ENCODE measurements at places on chromosomes 7 and 10.

DNA sequence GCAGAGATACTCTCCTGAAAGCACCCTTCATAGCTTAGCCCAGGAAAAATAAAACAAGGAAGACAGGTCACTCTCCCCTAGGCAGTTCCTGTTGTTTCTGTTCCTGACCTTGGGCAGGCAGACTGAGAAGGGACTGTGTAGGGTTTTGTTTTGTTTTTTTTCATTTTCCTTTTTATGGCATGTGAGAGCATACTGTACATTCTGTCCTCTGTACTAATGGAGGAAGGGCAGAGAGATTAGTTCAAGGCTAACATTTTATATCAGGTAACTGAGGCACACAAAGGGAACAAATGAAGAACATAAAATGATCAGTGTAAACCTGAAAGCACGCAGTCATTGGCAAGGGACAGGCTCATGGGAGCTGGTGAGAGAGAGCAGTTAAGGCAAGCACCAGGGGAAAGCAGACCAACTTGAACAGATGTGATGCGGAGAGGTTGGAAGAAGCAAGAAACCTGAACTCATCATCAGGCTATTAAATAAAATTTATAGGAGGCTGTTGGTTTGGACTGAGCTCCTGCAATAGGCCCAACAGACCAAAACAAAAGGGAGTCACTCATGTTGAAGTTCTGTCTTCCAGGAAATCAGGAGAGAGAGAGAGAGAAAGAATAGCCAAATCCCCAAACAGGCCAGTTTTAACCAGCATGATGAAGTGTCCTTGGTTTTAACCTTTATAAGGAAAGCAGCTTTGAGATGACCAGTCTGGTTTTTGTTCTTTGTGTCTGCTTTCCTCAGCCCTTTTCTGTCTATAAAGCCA is 34.1 kb upstream of the PDCD4 start:
- DNase-seq, result no peak

DNA sequence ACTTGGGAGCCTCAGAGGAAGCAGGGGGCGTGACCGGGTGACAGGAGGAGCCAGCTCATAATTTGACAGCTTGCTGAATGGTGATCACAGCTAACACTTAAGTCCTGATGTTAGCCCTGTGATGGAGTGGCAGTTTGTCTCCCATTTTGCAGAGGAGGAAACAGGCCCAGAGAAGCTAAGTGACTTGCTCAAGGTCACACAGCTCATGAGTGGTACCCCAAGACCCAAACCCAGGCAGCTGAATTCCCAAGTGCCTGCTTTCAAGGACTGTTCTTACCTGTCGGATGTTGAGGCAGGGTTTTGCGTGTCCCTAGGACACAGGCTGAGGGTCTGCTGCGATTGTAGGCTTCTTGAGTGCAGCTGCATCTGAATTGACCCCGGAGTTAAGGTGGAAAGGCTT is 51.7 kb downstream of the PALD1 start:
- no peak for DNase-seq

DNA sequence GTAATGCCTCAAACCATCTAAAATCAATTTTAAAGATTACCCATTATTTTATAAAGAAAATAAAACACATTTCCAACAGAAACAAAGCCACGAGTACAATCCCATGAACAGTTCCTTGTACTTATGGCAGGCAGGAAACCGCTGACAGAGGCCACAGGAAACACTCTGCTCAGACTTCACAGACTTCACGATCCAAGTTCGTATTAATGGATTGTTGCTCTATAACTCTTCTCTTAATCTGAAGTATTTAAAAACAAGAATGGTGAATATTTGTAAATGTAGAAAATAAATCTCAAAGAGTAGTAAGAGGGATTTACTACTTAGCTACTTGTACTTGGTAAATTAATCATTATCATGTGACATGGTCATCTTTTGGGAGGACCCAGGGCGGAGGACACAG is 78.3 kb downstream of the SNX10 start:
- DNase-seq, result no peak

GRCh38 chr7:39987641-39988347 is 37.7 kb downstream of the CDK13 start:
- DNase-seq, result no peak

- no peak for DNase-seq
Observed at GRCh38 chr10:73997461-73997786, 492 bp upstream of the VCL start.
